ENCODE measurements at places on chromosomes 2 and 18. TPM values are rescaled to one million over a fixed set of nuclear protein-coding genes. Genes with fewer than 3 reads are reported as not detected.

Gene SPEG
- polyA plus RNA-seq = 84.2 TPM

Gene DES
- polyA plus RNA-seq = 8.8 TPM

Gene DPYSL5
- polyA plus RNA-seq = 225 TPM

Gene GRB14
- polyA plus RNA-seq = 31.5 TPM

Gene STAT4
- 7.4 TPM for polyA plus RNA-seq

Gene DSG2
- 1.3 TPM for polyA plus RNA-seq

Gene SERPINB3
- not detected for polyA plus RNA-seq

Gene LHCGR
- 0.67 TPM for polyA plus RNA-seq

Gene GKN2
- not detected for polyA plus RNA-seq

Gene TRIM43
- polyA plus RNA-seq = not detected

Gene CRYGD
- 7.1 TPM for polyA plus RNA-seq

Gene ASB18
- 0.84 TPM for polyA plus RNA-seq

Gene ABCG5
- polyA plus RNA-seq = 0.44 TPM

Gene NT5C1B
- polyA plus RNA-seq = 0.27 TPM

Gene EPG5
- polyA plus RNA-seq = 20.0 TPM

Gene IGFBP2
- polyA plus RNA-seq = 259 TPM

Gene ERMN
- 45.7 TPM for polyA plus RNA-seq

Gene RGPD5
- 17.1 TPM for polyA plus RNA-seq

Gene NEMP2
- 5.7 TPM for polyA plus RNA-seq

Gene EGR4
- not detected for polyA plus RNA-seq

Gene EFHD1
- 42.9 TPM for polyA plus RNA-seq

Gene LRRC30
- not detected for polyA plus RNA-seq

Gene SFTPB
- 0.12 TPM for polyA plus RNA-seq

Gene KCNS3
- polyA plus RNA-seq = 28.5 TPM

Gene DOCK10
- 65.7 TPM for polyA plus RNA-seq

Gene ZBTB7C
- polyA plus RNA-seq = 9.4 TPM

Gene ZNF513
- polyA plus RNA-seq = 35.3 TPM

Data from spinal cord (tissue), 10 donors.